K562 (cell line): ENCODE measurements at places on chromosomes 5 and 9.
A peak's percentile ranks its signal among the peaks of the same experiment; 100 is the strongest.

DNA sequence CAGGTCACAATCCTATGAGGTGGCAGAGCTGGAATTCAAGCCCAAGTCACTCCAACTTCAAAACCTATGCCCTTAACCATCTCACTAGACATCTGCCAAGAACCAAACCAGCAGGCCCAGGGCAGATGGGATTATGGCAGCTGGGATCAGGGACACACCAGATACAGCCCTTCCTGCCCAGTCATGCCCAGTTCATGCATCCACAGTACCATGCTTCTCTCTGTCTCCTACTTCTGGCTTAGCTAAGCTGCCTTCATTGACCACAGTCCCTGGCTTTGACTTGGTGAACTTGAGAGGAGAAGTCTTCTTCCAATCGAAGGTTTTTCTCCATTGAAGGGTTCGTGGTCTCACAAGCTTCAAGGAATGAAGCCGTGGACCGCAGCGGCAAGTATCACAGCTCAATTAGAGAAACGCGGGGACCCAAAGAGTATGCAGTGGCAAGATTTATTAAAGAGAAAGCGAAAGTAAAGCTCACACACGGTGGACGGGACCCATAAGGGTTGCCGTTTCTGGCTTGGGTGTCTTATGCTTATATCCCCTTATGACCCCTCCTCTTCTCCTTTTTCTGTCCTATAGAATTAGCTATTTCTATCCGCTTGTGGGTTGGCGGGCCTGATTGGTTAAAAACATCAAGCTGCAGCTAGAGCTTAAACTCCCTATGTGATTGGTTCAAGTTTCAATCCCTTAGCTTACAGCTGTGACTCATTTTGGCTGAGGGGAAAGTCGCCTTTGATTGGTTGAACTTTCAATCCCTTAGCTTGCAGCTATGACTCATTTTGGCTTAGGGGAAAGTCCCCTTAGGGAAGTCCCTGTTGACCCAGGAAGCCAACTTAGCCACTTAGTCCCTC is 101.2 kb downstream of the TRIM36 start:
- peak; percentile 24 for DNase-seq

DNA sequence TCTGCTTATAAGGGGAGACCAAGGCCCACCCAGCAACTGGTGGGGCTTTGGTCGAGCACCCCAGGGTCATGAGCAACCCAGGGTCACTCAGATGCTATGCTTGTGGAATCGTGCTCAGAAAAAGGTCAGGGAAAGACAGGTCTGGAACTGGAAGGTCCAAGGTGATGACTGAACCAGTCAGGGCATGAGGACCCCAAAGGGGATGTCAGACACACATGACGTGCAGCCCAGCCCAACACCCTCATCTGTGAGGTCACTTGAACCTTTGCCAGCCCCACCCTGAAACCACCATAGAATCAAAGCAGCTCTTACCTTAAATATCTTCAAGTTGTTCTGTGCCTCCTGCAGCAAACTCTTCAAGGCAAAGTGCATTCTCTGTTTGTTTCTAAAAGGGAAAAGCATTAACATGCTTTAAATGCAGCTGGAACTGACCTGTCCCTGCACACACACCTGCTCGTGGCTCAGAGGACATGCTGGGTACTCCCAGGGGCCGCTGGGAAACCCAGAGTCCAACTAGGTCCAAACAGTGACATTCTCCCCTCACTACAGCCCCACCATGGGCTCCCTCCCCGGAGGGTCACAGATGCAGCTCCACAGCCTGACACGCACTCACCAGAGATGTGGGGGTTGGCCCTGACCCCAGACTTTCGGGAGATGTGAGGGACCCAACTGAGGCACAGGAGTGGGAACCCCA is 29.4 kb downstream of the IPPK start:
- DNase-seq: no peak

- no peak for DNase-seq
These were observed 3.1 kb downstream of the FGD3 start for GRCh38 chr9:92950359-92950955.

DNA sequence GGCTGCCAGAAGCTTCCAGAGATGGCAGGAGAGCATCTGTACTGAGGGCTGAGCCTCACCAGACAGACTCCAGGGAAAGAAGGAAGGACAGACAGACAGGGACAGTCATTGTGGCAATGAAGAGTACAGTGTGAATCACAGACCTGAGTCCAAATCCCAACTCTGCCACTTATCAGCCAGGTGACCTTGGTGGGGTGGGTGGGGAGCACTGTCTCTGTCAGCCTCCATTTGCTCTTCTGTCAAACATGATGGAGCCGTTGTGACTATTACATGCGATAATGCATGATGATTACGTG is 85.9 kb upstream of the FSTL4 start:
- no peak for DNase-seq

DNA sequence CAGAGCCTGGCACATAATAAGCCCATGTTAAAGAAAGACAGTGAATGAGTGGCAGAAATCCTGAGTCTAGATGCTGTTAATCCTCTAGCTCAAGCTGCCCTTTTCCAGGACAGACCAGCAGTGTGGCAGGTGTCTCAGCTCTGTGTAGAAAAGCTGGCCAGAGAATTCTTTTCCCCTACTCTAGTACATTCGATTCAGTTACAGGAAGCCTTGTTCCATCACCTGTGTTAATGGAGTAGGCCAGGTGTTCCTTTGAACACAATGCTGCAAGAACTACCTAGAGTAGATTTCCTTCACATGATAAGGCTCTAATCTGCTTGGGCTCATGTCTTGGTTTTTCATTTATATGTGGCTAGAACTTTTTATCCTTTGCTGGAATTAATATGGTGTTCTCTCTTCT is 52.5 kb downstream of the NUP214 start:
- DNase-seq: no peak

GRCh38 chr5:40331616-40332015 is 348.1 kb upstream of the PTGER4 start:
- no peak for DNase-seq

DNA sequence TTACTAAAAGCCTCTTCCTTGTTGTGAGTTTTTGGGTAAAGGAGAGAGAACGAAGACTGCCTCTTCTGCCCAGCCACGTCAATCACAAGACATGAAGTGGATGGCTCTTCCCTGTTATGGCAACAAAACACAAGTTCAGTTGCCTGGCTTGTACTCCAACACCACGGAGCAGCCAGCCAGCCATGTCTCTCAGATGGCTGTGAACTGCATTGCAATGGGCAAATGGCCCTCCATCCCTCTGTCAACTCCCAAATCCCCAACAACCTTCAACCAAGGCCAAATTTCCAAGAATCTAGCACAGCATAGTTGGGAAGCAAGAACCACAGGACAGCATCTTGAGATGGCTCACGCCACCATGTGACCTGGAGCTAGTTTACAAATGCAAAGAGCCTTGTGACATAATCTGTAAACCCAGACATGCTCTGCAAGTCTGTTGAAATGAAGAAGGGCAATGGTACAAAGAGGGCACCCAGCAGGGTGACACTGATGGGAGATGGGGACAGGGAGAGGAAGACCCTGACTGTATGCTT is 53.9 kb downstream of the ZNF366 start:
- DNase-seq: no peak

- DNase-seq: no peak
These were observed 71.9 kb downstream of the ITGA1 start for GRCh38 chr5:52859628-52860027.

- no peak for DNase-seq
These were observed 3.1 kb upstream of the IFNK start for GRCh38 chr9:27520986-27521385.

DNA sequence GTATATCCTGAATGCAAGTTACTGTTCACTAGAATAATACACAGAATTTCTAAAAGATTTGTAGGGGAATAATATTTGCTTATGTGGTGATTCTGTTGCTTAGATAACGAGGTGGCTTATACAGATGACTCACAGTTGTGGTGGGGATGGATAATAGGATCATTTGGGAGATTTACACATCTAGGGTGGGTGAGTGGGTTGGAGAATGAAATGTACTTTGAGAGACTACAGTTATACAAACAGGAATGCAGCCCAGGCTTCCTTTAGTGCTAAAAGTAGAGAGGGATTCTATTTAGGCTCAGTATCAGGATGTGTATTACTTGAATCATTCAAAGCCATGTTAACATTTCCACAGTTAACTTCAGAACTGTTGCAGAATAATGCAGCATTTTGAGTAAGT is 1.8 kb downstream of the CTXN3 start:
- no peak for DNase-seq

DNA sequence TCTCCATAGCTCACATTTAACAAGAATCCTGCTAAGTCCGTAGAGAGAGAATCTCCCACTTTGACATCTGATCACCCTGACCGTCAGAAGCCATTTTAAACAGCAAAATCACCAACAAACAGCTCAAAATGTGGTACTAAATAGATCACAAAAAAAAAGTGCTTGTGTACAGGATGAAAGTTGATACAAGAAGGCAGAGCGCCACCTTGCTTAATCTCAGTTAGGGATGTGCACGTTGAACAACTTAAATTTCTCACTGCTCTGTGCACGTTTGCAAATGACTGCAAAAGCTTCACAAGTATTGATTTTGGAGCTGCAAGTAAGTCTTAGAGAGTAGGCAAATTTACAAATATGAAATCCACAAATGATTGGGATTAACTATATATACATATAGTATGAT is 63.1 kb upstream of the NREP start:
- no peak for DNase-seq

- no peak for DNase-seq
These were observed 122.5 kb upstream of the TMEM161B start for GRCh38 chr5:88391116-88391515.

DNA sequence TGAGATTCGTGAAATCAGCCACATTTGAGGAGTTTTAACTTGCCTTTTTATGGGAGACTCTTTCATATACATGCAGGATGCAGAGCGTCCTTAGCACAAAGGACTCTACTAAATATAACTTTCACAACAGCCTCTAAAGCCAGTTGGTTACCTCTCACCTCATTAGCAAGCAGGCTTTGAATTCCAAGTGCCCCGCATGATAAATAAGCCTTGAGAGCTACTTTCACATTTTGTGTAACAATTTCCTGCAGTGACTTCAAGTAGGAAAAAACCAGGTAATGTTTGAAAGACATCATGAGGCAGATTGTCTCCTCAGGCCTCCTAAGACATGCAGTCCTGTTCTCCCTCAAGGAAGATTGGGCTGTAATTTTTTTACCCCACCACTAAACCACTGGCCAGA is 50.5 kb downstream of the RALGPS1 start:
- no peak for DNase-seq

DNA sequence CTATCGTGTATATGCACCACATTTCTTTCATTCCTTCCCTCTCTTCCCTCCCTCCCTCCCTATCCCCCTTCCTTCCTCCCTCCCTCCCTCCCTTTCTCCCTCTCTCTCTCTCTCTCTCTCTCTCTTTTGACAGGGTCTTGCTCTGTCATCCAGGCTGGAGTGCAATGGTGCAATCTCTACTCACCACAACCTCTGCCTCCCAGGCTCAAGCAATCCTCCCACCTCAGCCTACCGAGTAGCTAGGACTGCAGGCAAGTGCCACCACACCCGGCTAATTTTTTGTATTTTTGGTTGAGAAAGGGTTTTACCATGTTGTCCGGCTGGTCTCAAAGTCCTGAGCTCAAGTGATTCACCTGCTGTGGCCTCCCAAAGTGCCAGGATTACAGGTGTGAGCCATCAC is 1.1 kb upstream of the ANKS6 start:
- DNase-seq: no peak

DNA sequence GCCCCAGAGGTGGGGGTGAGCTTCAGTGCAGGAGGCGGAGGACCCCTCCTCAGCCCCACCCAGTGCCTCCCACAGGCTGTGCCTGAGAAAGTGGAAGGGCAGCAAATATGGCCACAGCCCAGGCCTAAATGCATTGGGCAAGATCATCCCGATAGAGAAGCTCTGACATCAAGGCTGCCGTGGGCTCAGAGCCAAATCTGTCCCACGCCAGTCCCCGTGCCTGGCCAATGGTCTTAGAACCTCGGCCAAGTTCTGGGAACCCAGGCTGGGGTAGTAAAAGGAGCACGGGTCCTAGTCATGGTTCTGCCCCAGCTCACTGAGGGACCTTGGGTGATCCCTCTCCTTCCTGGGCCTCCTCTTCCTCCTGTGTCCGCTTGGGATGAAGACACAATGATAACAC is 27.7 kb upstream of the TNIP1 start:
- DNase-seq: no peak

- no peak for DNase-seq
These were observed 7.2 kb downstream of the NINJ1 start for GRCh38 chr9:93126825-93127368.

- DNase-seq: no peak
These were observed 348.9 kb downstream of the ARHGEF28 start for GRCh38 chr5:73974871-73975360.

- no peak for DNase-seq
These were observed 31.5 kb downstream of the GALNT12 start for GRCh38 chr9:98838868-98839565.

- DNase-seq: peak; percentile 49
These were observed 63.4 kb downstream of the ANKRD33B start for GRCh38 chr5:10627160-10627701.

- DNase-seq: peak; percentile 21
These were observed 639 bp downstream of the PCDH1 start for GRCh38 chr5:141877356-141878185.

- DNase-seq: no peak
These were observed at the start of gene ZNF454 for GRCh38 chr5:178940569-178941360. ZNF454 (plus strand) TSS chr5:178941198; CDS start chr5:178942792, 1,594 bp downstream.

GRCh38 chr5:168477060-168477459 is 9.2 kb upstream of the RARS1 start:
- DNase-seq: peak; percentile 41

GRCh38 chr9:129876815-129877214 is 41.6 kb downstream of the USP20 start:
- no peak for DNase-seq

DNA sequence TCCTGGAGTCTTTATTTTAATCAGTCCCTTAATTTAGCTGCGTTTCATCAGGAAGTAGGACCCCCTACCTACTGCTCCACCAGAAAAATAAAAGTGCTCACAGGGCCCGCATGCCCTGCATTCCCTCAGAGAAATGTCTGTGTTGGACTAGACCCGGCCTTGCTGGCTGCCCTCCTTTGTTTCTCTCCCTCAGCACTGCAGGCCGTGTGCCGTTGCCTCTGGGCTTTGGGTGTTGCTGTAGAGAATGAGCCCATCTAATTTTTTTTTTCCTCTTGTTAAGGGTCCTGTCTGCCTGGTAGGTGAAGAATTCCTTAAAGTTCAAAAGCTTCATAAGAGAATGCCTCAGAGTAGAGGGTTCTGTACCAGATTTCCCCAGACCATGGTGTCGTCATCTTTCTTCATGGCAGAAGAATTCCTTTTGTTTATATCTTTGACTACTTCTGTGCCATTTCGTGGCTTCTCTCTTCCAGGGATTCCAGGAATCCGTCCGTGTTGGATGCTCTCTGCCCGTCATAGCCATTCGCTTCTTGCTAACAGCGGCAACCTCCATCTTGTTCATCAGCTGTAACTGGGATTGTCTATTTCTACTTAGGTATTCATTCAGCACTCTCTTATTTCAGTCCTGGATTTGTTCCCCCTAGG is 49.8 kb upstream of the ANGPTL2 start:
- DNase-seq: no peak

GRCh38 chr5:138763037-138763778 is 10.0 kb downstream of the CTNNA1 start:
- DNase-seq: no peak

GRCh38 chr5:159549046-159549445 is 218.8 kb upstream of the IL12B start:
- no peak for DNase-seq

- peak; percentile 76 for DNase-seq
These were observed 37.6 kb upstream of the ANKRD55 start for GRCh38 chr5:56270568-56271392.
